ENCODE measurements at places on chromosomes 12 and 14.

DNA sequence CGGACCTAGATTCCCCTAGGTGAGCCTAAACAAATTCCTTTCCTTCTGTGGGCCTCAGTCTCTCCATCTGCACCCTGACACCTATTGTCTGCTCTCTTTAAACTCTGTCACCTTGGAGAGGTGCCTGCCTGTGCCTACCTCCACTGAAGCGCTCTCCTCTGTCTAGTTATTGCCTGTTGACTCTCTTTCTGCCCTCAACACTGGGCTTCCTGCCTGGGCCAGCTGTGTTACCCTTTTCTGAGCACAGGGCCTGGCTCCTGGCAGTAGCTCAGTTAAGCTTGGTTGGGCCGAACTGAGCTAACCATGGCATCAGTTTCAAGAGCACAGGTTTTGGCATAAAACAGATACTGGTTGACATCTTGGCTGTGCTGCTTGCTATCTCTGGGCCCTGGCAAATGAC, 43.5 kb downstream of the PRMT8 start:
- H3K4me1 ChIP-seq = no peaks in the 10 kb centered on the region
- no peaks in the 10 kb centered on the region for H3K36me3 ChIP-seq

DNA sequence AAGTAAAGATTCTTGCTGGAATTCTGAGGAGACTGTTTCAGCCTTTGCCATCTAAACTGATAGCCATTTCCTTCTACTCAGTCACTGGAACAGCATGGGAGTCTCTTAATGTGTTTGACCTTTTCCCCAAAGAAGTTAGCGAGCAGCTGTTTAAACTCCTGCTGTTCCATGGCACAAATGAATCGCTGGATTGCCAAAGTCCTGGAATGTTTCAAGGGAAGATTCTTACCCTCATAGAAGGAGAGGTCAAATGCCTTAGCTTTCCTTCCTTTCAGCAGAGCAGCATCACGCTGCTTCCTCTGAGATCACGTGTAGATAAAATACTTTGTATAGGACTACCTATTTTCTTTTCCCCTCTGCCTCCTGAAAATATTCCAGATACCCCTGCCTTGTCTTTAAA, 10.5 kb upstream of the NR2C1 start:
- H3K27ac ChIP-seq = no peak overlapping the region
- no peaks in the 10 kb centered on the region for H3K4me1 ChIP-seq
- H3K4me3 ChIP-seq = no peak overlapping the region
- H3K36me3 ChIP-seq = no peaks in the 10 kb centered on the region

DNA sequence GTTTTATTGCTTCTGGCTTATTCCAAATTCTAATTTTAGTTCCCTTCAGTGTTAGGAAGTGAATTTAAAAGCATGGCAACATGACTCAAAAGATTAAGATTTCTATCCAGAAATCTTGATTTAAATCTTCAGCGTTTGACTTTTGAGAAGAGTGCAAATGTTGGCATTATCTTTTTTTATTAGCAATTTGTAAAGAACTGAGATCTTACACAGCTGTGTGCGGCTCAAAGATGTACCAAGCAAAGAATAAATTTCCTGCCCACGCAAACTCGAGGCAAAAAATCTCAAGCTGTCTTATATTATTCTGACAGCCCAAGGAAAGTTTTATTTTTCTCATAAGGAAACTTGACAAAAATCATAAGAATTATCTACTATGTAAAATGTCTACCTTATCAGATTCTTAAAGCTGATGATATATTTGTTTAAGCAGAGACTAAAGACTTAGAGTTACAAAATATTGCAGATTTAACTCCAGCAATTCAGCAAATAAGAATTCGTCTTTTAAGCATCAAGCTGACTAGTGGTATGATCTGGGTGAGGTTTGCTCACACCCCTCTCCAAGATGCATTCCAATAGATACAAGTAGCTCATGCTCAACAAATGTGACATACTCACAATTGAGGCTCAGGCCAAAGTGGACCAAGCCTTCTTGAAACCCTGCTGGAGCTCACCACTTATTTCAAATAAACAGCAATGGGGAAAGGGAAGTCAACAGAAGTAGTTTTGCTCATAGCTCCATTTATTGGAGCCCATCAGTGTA, 47.4 kb upstream of the POC1B start:
- no peaks in the 10 kb centered on the region for H3K27me3 ChIP-seq
- H3K4me1 ChIP-seq = no peaks in the 10 kb centered on the region
- H3K36me3 ChIP-seq = no peaks in the 10 kb centered on the region
- no peak for DNase-seq

GRCh38 chr14:36022765-36023410, 153.6 kb downstream of the PTCSC3 start:
- no peaks in the 10 kb centered on the region for H3K4me1 ChIP-seq
- no peaks in the 10 kb centered on the region for H3K27me3 ChIP-seq
- DNase-seq = no peak
- no peaks in the 10 kb centered on the region for H3K36me3 ChIP-seq
- no peak overlapping the region for H3K27ac ChIP-seq

GRCh38 chr14:30928462-30928861, 54.1 kb downstream of the COCH start:
- no peak for DNase-seq
- H3K4me3 ChIP-seq = no peak overlapping the region
- H3K4me1 ChIP-seq = no peaks in the 10 kb centered on the region
- no peaks in the 10 kb centered on the region for H3K36me3 ChIP-seq

DNA sequence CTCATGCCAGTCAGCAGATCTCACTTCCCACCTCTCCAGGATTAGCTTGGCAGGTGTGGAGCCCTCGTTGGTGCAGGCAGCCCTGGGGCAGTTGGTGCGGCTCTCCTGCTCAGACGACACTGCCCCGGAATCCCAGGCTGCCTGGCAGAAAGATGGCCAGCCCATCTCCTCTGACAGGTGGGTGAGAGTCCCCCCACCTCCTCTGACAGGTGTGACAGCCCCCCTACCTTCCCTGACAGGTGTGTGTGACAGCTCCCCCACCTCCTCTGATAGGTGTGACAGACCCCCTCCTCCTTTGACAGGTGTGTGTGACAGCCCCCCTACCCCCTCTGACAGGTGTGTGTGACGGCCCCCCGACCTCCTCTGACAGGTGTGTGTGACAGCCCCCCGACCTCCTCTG, 26.3 kb downstream of the PAPLN start:
- no peak for DNase-seq
- H3K27me3 ChIP-seq = no peaks in the 10 kb centered on the region
- no peaks in the 10 kb centered on the region for H3K36me3 ChIP-seq
- no peak overlapping the region for H3K27ac ChIP-seq

GRCh38 chr12:63978519-63978918, 134.0 kb downstream of the SRGAP1 start:
- no peak overlapping the region for H3K4me3 ChIP-seq
- no peak overlapping the region for H3K27ac ChIP-seq
- no peaks in the 10 kb centered on the region for H3K36me3 ChIP-seq
- no peaks in the 10 kb centered on the region for H3K27me3 ChIP-seq
- H3K4me1 ChIP-seq = no peaks in the 10 kb centered on the region
- DNase-seq = no peak
